Activated gamma-delta T cell (primary cell): ENCODE measurements at places on chromosomes 2 and 18.

DNA sequence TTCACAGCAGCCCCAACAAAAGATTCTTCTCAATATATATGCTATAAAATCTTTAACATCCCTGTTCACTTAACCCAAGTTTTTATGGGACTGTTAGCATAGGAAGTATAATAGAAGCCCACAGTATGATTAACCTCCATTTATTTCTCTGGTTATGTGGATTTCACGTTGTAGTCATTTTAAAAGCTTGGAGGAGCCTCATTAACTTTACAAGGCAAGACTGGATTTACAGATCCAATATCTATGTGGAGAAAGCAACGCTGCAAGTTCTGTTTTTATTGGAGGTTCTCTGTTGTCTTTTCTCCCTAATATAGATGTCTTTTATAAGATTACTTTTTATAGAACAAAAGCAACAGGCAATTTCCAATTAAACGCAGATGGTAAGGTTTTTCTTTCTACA lies 114.9 kb upstream of the SYT4 start:
- DNase-seq: no peak

- no peak for DNase-seq
Measured at GRCh38 chr2:74095632-74096031, 52.1 kb downstream of the BOLA3 start.

DNA sequence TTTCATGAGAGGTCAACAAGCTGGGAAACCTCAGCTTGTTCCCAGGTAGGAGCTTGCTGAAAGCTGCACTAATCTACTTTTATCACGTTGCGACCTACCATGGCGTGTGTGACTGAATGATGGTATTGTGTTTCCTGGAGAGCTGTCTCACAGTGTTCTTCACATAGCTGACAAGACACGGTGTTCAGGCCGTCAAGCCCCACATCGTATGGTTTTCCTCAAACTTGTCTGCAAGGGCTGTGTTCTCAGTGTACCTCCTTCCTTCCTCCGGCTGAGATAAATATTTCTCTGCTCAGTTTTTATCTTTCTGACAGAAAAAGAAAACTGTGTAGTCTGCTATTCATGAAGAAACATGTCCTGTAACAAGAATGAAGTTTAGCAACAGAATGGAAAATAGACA lies 244.8 kb downstream of the DCDC2C start:
- no peak for DNase-seq

DNA sequence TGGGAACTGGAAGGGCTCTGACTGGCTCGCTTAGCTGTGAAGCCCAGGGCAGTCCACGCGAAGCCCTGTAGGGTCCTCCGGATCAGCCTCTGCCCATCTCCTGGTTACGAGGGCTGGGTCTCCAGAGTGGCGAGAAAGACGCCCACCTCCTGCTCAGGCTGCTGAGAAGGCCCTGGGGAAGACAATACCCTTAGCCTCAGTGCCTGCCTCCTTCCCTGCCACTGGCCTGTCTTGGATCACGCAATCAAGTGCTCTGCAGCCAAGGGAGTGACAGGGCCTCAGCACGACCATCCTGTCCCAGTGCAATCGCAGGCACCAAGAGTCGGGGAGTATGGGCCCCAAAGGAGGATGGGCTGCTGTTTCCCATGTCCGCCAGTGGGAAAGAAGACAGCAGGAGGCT lies 165.7 kb upstream of the GLI2 start:
- no peak for DNase-seq

GRCh38 chr18:26190506-26190905 lies 35.7 kb upstream of the TAF4B start:
- DNase-seq: no peak

GRCh38 chr2:18662689-18663088 lies 73.3 kb upstream of the NT5C1B start:
- DNase-seq: no peak

DNA sequence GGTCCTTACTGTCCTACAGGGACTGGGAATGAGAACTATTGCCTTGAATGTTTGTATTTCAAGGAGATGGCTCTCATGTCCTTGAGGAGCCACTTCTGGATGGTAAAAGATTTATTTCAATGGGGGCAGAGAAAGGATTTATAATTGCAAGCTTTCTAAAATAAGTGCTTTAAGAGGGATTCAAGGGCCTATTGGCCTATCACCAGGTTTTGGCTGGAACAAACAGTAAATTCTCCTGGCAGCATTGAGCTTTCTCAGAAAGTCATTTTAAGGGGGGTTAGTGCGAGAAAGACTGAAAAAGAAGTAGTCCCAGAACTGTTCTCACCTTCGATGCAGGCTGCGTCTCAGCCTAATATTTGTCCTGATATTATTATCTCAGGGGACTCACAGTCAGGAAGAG lies 29.8 kb downstream of the DPP10 start:
- no peak for DNase-seq

DNA sequence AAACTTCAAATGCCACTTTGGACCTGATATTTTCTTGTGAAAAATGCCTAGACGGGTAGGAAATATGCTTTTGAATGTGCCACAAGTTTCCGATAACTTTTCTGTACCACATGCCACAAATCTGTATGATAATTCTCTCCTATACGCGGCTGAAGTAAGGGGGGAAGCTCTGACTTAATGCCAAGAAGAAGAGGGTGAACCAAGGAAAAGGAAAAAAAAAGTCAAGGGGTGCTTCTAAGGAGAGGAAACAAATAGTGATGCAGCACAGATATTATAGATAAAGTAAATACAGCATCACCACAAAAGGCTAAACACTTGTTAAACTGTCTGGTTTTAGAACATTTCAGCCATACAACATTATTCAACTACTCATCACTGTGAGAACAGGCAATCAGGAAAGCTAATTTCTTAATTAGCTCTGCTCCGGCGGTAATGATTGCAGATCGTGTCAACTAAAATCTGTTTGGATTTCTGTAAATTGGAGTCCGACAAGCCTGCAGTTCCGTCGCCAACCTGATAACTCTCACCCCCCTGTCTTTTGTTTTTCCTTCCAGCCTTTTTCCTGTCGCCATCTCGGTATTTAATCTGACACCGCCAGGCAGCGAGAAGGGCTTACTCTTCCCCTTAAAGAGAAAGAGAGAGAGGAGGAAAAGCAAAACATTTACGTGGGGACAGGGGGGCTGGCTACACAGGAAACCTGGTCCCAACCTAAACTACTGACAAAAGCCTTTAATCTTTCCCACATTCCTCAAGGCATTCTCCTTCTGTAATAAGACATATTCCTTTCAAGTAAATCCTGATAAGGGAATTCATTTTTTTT lies 67.5 kb downstream of the ZEB2 start:
- DNase-seq: no peak

- no peak for DNase-seq
Measured at GRCh38 chr2:53636596-53636995, 131.0 kb upstream of the CHAC2 start.

- DNase-seq: no peak
Measured at GRCh38 chr2:68417926-68418325, 49.2 kb downstream of the FBXO48 start.

- DNase-seq: no peak
Measured at GRCh38 chr2:69693059-69693774, 48.7 kb upstream of the ANXA4 start.

GRCh38 chr2:57549642-57550102 lies 496.9 kb upstream of the VRK2 start:
- DNase-seq: no peak

GRCh38 chr2:85763831-85764230 lies 10.0 kb downstream of the ATOH8 start:
- DNase-seq: no peak
